Astrocyte (in vitro differentiated cells and primary cell): ENCODE measurements at places on chromosomes 6 and 20.

DNA sequence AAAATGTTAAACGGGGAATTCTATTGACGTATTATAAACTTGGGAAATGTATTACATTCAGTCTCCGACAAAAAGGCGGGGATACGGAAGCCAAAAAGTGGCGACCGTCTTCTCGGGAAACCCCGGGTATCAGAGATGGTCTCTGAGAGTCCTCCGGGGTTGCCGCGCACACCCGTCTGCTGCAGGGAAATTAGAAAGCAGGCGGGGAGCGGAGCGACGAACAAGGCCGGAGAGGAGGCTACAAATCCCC lies 1.5 kb downstream of the SALL4 start:
- no peak for DNase-seq

DNA sequence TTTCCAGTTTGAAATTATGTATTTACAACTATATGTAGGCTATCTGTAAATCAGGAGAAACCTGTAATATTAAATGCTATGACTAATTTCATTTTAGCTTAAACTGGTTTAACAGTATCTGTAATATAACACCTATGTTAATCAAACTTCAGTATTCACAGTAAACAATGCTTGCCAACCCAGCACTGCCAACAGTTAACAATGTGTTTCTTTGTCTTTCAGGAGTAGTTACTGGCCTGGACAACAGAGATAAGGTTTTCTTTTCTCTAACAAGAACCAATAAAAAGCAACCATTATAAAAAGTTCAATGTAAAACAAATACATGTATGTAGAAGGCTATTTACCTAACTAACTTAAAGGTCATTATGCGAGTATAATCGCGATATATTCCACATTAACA lies 158.8 kb downstream of the CDK19 start:
- no peak for DNase-seq

- peak; percentile 23 for DNase-seq
These were observed 44.2 kb downstream of the COL11A2 start for GRCh38 chr6:33147807-33148666.

DNA sequence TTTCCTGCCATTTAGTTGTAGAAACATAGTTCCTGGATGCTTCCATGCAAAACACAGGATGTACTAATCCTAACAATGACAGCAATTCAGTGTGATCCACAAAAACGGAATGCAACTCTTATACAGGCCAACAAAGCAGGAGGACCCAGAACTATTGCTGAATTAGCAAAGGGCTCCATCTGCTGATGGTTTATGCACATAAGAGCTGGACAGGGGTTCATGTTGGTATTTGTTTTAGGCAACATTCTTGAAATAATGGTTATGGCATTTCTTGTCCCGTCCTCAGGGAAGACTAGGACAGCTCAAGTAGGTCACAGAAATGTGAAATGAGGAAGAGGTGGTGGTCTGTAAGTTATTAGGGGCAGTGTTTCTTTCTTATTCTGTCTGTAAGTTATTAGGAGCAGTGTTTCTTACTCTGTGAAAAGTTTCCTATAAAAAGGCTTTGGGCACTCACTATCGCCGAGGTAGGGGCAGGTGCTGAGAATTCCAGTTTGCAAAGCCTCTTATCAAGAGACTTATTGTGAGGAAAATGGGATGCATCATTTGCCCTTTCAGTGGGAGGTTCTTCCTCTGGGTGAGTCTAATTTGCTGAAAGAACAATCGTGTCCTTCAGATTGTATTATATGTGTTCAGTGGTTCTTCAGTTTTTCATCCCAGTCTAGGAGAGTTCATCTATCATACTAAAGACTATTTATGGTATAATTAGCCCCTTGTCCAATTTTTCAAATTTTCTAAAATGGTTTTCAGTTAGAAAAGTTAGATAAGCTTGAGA lies 171.1 kb downstream of the MCHR2 start:
- DNase-seq, result peak; percentile 44

DNA sequence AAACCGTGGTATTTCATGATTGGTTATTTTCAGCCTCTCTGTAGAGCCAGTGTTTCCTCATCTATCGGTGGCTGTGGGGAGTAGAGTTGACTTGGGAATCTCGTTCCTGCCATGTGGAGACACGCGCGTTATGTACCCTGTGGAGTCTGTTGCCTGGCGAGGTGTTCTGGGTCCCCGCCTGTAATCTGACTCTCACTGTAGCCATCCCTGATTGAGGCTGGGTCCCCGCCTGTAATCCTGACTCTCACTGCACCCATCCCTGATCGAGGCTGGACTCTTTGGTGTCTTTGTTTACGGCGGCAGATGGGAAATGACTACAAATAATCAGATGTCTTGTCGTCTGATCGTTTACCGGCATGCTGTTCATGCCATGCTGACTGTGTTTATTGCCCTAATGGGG lies 153.9 kb downstream of the DTNBP1 start:
- DNase-seq, result no peak

DNA sequence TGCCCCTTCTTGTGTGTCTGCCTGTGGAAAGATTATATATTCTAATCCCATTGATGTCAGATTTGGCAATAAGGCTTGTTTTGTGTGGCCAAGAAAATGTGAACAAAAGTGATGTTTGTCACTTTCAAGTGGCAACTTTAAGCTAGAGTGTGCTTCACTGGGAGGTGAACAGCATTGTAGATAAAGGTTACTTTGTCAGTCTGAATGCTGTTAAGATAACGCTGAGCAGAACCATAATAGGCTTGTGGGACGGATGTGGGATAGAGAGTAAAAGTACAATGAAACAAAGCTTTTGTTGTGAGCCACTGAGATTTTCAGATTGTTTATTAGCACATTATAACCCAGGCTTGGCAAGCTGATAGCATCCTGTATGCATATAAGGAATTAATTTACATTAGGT lies 303.8 kb upstream of the MAN1A1 start:
- DNase-seq, result no peak

DNA sequence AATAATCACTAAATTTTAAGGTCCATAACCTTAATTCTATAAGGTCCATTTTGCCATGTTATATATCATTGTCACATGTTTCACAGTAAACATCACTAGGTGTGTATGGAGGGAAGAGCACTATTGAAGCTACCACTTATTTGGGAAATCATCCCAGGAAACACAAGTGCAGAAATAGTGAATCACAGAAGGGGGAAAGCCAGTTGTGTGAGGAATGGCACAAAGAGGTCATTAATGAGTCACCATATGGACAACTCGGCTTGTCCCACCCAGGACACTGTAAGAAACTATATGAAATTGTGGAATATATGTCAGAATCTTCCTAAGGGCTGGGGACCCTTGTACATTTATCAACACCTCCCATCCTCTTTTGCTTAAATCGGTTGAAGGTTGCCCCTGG lies 13.7 kb downstream of the BTN3A1 start:
- no peak for DNase-seq

DNA sequence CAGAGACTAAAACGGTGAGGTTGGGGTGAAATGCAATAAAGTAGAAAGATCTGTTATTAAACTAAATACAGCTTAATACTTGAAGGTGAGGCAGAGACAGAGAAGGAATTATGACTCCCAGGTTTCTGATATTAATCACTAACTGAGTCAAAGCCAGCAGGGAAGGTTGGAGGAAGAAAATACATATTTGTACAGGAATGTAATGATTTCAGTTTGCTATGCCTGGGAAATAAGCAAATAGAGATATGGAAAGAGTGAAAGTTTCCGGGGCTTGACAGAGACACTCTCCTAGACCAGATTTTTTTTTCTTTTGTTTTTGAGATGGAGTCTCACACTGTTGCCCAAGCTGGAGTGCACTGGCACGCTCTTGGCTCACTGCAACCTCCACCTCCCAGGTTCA lies 76.8 kb downstream of the PTPRK start:
- DNase-seq, result peak; percentile 37

DNA sequence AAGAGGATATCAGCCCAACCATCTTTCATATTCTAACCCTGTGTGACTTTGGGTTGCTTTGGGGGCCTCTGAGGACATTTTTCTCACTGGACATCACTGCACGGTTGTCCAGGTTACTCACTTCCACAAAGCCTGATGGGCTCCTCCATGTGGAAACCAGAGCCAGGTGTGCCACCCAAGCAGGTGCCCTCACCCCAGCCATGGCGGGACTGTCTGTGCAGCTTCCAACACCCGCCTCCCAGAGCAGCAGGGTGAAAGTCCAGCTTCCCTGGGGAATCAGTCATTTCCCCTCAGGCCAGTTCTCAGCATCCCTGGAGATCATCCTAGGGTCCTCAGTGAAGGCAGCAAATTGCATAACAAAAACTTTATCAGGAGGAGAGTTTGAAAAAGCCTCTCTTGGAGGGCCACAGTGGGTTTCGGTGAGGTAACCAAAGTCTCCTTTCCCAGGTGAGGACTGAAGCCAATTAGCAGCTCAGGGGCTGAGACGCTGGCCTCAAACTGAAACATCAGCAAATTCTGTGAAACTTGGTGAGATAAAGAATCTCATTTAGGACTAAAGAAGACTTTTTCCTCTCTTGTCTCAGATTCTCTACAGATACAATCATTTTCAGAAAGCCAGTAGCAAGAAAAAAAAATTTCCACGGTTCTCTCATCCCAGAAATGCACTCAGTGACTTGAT lies 289.6 kb upstream of the CDH4 start:
- DNase-seq, result no peak

GRCh38 chr20:31811796-31812728 lies 7.1 kb upstream of the MYLK2 start:
- peak; percentile 87 for DNase-seq

- peak; percentile 74 for DNase-seq
These were observed 24.6 kb upstream of the ASF1A start for GRCh38 chr6:118869350-118869749.

DNA sequence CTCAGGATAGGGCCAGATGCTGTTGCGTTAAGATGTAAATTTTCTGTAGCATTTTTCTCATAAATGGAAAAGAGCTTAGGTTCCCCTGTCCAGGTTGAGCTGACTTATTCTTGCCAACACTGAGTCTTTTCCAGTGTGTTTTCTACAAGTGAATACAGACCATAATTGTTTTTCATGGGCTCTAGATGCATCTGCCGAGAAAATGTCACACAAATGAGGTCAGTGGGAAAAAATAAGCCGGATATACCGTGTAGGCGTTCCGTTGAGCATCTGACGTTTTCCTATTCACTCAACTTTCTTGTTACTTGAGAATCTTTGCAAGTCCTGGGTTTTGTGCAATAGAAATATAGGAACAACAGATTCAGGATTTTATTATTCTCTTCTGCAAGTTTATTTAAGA lies 582.9 kb upstream of the CDH4 start:
- no peak for DNase-seq

DNA sequence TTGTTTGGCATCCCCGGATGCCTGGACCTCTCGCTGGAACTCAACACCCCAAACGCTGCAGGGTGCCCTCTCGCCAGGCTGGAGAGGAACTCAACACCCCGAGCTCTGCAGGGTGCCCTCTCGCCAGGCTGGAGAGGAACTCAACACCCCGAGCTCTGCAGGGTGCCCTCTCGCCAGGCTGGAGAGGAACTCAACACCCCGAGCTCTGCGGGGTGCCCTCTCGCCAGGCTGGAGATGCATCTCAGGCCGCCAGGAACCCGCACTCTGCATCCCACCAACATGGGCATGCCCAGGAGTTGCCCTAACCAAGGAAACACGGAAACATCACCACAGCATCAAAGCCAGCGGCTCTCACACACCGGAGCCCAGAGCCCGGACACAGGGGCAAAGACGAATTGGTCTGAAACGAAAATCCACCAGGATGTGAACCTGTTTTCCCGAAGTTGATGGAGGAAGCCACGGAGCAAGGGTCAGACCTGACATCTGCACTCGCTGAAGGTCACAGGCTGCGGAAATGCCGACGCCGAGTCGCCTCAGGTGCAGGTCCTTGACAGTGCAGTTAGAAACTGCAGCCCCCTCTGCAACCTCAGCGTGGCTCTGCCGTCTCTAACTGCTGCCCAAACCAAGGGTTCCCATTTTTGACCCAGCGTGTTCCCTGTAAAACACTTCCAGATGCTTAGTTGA lies 37.5 kb downstream of the DLL1 start:
- no peak for DNase-seq

DNA sequence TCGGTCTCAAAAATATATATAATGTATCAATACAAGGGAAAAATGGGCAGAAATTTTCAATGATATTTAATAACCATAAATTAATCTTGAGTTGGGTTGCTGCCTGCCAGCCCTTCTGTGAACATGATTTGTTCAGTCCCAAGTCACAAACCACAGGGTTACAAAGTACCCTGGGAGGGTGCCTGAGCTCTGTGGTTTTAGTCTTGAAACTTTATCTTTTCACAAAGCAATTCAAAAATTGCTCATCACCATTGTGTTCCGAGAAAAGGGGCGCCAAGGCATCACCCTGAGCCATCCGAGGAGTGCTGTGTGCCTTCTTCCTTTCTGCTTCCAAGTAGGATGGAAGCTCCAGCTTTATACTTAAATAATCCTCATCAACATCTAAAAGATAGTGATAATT lies 141.6 kb upstream of the AKAP12 start:
- DNase-seq, result peak; percentile 32

GRCh38 chr20:53677447-53678314 lies 84.0 kb upstream of the ZNF217 start:
- peak; percentile 49 for DNase-seq

- peak; percentile 27 for DNase-seq
These were observed 1.4 kb downstream of the RAET1E start for GRCh38 chr6:149896491-149896890.

DNA sequence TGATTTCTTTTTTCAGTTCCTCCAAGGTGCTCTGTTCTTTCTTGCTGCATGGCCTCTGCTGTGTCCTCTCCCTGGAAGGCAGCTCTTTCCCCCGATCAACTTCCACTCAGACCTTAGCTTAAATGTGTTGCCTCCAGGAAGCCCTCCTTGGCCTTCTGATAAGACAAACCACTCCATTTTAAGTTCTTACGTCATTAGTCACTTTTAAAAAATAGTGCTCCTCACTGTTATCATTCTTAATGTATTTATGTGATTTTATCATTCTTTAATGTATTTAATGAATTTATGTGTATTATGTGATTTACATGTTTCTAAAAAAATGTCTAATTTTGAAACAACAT lies 12.2 kb upstream of the MANBAL start:
- no peak for DNase-seq

DNA sequence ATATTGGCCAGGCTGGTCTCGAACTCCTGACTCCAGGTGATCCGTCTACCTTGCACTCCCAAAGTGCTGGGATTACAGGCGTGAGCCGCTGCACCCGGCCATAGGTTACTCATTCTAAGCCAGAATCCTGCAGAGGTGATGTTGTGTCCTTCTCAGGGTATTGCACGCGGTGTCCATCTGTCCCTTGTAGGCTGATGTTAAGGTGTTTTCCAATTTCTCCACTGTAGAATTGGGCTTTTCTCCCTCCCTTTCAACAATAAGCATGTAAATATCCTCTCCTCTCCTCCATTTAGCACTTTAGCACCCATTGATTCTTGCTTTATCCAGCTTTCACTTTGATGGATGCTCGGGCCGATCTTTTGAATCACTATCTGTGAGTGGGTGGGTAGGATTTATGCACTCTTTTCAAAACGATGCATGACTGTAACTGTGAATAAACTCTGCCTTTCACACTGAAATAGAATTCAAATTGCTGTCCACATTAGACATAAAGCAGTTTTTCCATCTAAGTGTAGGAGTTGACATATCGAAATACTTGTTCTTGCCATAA lies 52.6 kb downstream of the ZBTB2 start:
- peak; percentile 67 for DNase-seq

DNA sequence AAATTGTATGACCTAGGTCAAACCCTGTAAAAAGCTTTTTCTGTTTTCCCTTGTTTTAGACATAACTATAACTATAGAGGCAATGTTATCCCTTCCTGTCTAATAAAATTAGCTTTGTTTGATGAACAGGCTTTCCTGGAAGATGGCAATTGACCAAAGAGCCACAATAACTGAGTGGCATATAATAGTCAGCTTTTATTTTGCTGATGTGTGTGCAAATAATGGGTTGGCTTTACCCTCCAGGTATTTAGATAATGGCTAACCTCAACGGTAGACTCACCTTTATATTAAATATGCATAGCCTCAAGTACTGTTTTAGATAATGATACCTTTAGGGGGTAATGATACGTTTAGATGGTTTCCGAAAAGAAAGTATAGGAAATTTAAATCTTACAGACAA lies 15.0 kb downstream of the TBXT start:
- DNase-seq, result no peak
